ENCODE measurements at places on chromosomes 4 and X.

DNA sequence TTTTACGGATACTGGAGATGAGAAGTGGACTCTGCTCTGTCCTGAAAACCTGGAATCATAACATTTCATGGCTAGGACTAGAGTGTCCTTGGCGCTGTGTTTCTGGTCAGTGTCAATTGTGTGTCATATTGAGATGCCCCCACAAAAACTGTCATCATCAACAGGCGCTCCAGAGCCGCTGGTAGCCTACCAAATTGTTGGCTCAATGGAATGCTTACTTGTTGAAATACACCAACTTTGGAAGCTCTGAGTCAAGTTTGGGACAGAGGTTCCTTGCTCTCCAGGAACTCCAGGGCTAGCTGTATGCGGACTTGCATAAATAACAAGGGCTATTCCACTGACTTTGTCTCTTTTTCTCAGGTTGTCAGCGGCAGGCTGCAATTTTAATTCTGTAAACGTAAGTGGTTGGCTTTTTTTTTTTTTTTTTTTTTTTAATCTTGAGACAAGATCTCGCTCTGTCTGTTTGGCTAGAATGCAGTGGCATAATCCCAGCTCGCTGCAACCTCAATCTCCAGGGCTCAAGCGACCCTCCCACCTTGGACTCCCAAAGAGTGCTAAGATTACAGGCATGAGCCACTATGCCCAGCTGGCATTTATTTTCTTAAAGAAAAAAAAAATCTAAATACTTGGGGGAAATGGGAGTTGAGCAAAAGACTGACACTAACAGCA, 871 bp upstream of the HPGD start:
- no peak for DNase-seq

DNA sequence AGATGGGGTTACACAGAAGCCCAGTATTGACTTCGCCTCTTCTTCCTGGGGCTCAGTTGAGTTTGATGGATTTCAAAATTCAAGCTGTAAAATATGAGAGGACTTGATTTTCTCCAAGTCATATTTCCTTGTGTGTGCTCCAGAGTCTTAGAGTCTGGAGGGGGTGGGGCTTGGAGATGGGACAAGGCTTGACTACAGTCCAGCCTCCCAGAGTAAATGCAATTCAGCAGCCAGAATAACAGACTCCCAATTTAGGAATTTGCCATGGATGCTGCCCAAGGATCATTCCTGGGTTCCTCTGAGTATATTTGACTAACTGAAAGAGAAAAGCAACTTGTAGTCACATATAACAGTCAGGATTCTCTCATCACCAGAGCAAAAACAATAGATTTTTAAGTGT, 53.7 kb upstream of the RBPJ start:
- DNase-seq, result no peak

DNA sequence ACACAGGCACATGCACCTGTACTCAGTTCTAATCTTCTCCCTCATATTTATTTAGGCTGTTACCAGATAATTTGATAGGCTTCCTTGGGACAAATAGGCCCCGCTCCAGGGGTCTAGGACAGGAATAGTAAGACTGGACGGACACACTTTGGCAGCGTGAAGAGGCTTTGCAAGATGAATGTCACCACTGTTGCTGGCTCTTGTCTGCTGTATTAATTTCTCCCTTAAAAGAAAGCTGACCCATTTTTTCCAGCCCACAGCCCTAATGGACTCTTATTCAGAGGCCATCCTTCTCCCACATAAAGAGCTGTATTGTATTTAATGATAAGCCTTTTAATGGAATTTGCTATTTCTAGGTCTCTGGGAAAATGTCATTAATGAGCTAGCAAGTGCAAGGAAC, 18.0 kb downstream of the FAM184B start:
- DNase-seq, result no peak

DNA sequence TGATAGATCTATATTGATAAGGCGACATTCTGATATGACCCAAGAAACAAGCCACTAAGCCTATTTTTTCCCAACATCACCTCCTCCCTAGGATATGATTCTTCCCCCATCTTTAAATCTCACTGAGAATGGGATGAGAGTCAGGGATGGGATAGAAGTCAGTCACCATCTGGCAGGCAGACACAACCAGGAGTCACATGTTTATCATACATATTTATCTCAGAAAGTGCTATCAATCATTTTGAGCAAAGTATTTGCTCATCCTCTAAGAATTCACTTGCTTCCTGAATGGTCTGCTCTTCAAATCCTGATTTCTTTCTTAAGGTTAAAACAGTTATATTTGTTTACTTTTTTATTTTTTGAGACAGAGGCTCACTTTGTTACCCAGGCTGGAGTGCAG, 20.3 kb downstream of the DNAAF6 start:
- DNase-seq, result no peak

- no peak for DNase-seq
These were observed 92.2 kb downstream of the NHSL2 start for GRCh38 chrX:72002875-72003274.

GRCh38 chrX:38192007-38192810, 28.5 kb downstream of the SRPX start:
- DNase-seq, result no peak

- no peak for DNase-seq
These were observed 108.9 kb downstream of the EFHC2 start for GRCh38 chrX:44234541-44234940.

DNA sequence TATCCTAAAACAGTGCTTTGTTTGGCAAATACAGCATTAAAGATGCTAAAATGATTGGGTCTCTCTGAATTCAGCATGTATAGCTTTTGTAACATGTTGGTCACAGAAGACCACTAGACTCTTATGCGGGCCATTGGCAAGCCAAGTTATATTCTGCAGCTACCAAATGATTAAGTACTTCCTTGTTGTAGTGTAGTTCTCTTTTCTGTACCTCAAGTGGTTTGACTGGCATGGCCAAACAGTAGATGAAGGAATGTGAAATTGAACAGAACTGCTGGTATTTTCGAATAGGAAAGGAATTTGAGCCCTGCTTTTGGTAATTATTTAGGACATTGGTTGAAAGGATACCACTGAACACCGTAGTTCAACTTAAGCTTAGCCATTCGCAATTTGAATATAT, 193.9 kb upstream of the GPC4 start:
- no peak for DNase-seq

DNA sequence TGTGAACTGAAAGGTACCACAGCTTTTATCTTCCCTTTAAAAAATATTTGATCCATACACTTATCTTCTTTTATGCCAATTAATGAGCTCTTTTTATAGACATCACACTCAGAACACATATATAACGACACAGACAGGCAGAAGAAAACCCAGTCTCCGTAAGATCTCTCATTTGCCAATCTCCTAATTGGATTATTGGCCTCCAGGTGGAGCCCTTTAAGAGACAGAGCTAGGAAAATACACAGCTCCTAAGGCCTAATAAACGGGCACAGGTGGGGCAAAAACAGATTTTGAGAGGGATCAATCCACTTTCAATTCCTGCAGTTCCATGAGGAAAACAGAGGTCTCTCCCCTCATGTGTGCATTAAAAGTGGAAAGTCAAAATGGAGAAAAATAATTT, 1495.4 kb downstream of the RPA4 start:
- no peak for DNase-seq

DNA sequence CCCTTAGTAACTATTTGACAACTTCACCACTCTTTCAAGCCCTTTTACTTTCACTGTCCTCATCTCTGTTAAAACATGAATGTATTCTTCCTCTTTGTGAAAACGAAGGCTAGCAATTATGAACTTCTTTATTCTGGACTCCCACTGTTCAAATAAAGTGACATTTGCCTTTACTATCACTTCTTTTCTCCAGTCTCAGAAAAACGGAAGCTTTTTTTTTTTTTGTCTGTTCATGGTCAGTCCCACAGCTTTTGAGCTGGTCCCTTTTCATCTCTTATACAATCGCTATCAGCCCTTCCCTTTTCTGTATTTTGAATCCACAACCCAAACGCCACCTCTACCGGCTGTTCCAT, 327.7 kb downstream of the DKK2 start:
- DNase-seq, result no peak

DNA sequence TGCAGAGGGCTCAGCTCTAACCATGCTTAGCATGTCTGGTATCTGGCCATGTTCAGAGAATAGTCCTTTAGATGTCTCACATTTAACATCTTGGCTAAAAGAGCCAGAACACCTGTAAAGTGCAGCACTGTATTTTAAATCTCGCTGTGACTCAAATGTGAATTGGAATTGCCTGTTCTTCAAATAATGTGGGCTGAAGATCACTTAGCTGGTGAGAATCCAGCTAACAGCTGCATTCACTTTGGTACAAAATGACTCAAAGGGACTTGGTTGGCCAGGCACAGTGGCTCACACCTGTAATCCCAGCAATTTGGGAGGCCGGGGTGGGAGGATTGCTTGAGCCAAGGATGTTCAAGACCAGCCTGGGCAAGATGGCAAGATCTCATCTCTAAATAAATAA, 63.5 kb upstream of the PLAC8 start:
- no peak for DNase-seq

DNA sequence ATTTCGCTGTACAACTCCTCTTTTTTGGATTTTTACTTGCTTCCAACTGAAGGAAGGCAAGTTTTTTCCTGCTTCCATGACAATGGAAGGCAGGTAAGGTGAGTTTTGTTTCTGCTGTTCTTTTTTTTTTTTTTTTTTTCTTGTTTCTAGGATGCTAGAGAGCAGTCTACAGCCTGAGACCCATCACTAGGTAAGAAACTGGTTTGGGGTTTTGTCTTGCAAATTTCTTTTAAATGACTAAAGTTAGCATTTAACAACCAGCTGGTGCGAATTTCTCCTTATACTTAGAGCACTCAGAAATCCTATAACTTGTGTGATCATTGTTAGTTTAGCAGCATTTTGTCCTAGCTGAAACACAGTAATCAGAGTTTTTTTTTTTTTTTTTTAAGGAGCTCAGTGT, 378.4 kb upstream of the CNKSR2 start:
- DNase-seq, result no peak

GRCh38 chr4:81963763-81964020, 410.1 kb downstream of the HNRNPD start:
- DNase-seq, result no peak

DNA sequence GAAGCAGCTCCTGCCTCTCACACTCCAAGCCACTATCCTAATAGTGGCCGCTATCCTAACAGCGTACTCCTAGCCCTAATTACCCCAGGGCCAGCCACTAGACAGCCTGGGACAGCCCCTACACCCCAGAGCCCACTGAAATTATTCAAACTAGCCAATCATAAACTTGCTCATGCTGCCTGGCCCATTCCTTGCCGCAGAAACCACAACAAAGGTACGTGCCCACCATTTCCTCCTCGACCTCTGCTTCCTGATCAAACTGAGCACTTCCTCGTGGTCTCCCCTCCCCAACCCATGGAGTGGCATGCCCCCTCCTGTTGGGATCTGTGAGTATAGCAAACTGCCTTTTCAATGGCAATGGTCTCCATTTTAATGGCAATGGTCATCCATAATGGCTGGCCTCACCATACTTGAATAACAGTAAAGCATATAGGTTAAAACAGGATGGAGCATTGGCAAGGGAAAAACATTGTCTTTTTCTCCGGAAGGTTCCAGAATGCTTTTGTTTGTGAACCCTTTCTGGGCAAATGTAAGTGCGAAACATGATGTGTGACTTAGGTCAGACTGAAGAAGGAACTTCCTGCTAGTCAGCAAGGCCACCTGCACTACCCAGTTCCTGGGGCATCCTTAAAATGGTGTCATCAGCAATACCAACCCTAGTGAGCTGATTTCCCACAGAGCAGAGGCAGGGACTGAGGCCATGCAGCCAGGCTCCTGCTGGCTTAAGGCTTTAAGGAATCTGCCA, 107.1 kb upstream of the ATP6AP2 start:
- no peak for DNase-seq

- no peak for DNase-seq
These were observed 292.3 kb upstream of the GK2 start for GRCh38 chr4:79700356-79700755.

DNA sequence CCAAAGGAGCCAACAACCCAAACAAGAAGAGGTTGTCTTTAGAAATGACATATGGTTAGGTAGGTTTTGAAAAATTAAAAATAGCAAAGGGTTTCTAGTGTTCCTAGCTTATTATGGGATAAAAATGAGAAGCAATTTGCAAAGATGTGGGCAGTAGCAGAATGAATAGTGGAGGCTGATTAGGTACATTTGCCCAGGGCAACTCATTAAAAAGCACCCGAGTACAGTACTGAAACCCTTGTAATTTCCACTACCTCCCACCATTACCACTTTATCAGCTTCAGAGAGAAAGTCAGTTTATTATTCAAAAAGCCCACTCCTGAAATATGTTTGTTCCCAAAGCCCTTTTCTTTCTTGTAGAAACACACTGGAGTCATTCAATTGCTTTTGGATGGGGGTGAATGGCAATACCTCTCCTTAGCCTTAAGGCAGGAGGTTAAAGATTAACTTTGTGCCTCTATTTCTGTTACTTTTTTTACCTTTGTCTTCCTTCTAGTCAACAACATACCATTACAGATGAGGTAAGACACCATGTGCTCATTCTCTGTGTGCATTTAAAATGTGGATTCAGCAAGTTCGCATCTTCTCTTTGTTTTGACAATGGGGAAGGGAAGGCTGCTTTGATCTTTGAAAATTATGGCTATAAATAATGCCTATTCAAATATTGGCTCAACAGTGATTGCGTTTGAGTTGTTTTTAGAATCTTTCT, 353.8 kb upstream of the CASK start:
- DNase-seq, result no peak

- no peak for DNase-seq
These were observed 348.6 kb downstream of the AR start for GRCh38 chrX:67892401-67892800.

DNA sequence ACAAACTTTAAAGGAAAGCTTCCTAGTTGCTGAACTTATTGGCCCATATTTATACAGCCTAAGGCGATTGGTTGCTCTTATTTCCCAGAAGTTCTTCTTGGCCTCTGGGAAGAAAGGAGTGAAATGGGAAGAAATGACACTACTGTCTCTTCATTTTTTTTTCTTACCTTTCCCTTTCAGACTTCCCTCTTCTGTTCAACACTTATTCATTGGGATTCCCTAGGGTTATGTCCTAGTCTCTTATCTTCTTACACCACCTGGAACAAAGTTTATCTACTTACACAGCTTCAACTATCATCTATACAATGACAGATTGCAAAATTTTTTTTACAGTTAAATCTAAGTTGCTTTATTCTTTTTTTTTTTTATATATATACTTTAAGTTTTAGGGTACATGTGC, 68.0 kb downstream of the SNX12 start:
- no peak for DNase-seq

DNA sequence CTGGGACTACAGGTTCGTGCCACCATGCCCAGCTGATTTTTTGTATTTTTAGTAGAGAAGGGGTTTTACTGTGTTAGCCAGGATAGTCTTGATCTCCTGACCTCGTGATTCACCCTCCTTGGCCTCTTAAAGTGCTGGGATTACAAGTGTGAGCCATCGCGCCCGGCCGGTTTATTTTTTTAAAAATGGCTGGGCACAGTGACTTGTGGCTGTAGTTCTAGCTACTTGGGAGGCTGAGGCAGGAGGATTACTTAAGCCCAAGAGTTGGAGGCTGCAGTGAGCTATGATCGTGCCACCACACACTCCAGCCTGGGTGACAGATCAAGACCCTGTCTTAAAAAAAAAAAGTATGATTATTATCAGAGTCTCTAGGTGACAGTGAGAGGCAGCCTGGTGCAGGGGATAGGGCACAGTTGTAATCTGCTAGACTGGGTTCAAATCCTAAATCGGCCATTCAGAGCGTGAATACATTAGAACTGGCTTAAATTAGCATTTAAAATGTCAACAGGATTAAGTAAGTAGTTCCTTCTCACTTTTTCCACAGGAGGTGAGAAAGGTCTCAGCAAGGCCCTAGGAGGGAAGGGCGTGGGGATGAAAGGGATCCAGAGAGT, 435 bp upstream of the MGST2 start:
- no peak for DNase-seq

Measured in WERI-Rb-1 (cell line).